ENCODE measurements at places on chromosomes 11 and 22. TPM values are rescaled to one million over a fixed set of nuclear protein-coding genes. Genes with fewer than 3 reads are reported as not detected.

DNA sequence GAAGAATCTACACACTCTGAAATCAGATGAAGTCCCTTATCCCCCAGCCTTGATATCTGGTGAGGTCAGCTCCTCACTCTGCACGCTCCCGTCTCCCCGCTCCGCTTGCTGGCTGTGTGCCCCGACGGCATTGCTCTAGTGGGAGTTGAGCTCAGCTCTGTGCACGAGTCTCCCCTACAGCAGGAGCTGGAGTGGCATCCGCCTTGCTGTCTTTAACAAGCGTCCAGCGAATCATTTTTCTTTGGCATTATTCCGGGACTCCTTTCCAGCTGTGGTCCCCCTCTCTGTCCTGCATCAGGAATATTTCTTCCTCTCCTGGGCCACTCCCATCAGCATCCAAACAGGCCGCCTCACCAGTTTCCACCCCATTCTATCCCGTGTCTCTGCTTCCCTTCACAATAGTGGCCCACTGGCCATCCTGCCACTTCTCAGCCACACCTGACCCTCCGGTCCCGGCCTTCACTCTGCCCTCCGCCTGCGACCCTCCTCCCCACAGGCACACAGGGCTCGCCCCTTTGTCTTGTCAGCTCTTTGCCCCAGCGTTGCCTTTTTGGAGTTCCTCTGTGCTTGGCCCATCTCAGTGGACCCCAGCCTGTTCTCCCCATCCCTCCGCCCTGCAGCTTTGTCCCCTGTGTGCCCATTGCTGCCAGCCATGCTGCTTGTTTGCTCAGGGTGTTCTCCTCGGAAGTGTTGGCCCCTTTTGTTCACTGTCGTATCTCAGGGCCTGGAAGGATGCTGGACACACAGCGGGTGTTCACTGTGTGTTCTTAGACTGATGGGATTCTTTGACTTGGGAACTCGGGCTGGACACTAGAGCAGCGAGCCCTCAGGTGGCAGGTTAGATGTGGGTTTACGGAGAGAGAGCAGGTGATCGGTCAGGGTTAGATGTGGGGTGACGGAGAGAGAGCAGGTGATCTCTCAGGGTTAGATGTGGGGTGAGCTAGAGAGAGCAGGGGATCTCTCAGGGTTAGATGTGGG lies 441.8 kb downstream of the TBC1D22A start:
- H3K4me3 ChIP-seq = no peak overlapping the region
- no peak overlapping the region for H3K27ac ChIP-seq
- H3K27me3 ChIP-seq = no peaks in the 10 kb centered on the region
- no peaks in the 10 kb centered on the region for H3K36me3 ChIP-seq
- peak; percentile 64 for DNase-seq

- no peak overlapping the region for H3K27ac ChIP-seq
- H3K36me3 ChIP-seq = no peaks in the 10 kb centered on the region
- no peak overlapping the region for H3K4me3 ChIP-seq
- DNase-seq = no peak
- peaks cover 9% of the 10 kb centered on the region for H3K4me1 ChIP-seq
Measured at GRCh38 chr11:8035200-8035855, 45.7 kb upstream of the TUB start.

DNA sequence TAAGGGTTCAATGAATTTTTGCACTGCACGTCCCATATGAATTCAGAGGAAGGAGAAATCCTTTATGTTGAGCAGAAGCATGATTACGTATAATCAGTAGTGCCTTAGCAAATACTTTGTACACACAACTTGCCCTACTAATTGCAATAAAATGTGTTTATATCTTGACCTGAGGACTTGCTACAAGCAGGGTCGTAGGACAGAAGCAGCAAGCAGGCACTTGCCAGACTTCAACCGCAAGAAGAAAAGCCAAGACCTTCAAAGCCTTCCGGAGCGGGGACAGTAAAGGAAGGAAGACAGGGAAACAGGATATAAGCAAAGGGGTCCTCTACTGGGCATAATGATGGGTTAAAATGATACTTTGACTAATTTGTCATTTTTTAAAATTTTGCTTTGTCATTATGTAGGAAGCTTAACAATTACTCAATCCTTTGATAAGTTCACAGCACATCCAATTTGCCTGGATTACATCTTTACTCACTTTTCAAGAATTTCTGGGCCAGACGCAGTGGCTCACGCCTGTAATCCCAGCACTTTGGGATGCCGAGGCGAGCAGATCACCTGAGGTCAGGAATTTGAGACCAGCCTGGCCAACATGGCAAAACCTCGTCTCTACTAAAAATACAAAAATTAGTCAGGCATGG lies 23.2 kb upstream of the UBASH3B start:
- peaks cover 17% of the 10 kb centered on the region for H3K27me3 ChIP-seq
- DNase-seq = no peak
- H3K27ac ChIP-seq = no peak overlapping the region
- H3K4me1 ChIP-seq = no peaks in the 10 kb centered on the region

GRCh38 chr22:44622679-44623078 lies 79.3 kb upstream of the PRR5 start:
- peaks cover 6% of the 10 kb centered on the region for H3K27me3 ChIP-seq
- H3K27ac ChIP-seq = no peak overlapping the region
- no peak for DNase-seq
- peaks cover 16% of the 10 kb centered on the region for H3K4me1 ChIP-seq
- no peaks in the 10 kb centered on the region for H3K36me3 ChIP-seq

DNA sequence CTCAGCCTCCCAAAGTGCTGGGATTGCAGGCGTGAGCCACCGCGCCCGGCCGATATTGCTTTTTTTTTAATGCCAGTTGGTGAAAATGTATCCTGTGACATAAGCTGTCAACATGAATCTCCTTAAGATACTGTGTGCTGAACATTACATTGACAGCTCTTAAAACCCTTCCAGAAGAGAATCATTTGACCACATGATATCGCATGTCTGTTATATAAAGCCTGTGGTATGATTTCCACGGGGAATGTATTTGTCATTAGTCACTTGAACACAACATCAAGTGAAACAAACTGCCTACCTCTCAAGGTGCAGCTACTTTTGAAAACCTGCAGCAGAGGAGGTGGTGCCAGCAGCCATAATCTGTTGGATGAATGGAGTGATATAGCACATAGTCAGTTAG lies 67.0 kb downstream of the BCL2L13 start:
- H3K27ac ChIP-seq = no peak overlapping the region
- H3K4me3 ChIP-seq = no peak overlapping the region
- DNase-seq = no peak
- peaks cover 37% of the 10 kb centered on the region for H3K36me3 ChIP-seq

GRCh38 chr22:20211409-20211996 lies 56.6 kb downstream of the RTN4R start:
- no peaks in the 10 kb centered on the region for H3K36me3 ChIP-seq
- H3K4me3 ChIP-seq = peak overlapping the region; percentile 13
- H3K4me1 ChIP-seq = peaks cover 55% of the 10 kb centered on the region
- no peaks in the 10 kb centered on the region for H3K27me3 ChIP-seq
- peak overlapping the region; percentile 61 for H3K27ac ChIP-seq

The OR52B4 gene
- not detected for total RNA-seq

DNA sequence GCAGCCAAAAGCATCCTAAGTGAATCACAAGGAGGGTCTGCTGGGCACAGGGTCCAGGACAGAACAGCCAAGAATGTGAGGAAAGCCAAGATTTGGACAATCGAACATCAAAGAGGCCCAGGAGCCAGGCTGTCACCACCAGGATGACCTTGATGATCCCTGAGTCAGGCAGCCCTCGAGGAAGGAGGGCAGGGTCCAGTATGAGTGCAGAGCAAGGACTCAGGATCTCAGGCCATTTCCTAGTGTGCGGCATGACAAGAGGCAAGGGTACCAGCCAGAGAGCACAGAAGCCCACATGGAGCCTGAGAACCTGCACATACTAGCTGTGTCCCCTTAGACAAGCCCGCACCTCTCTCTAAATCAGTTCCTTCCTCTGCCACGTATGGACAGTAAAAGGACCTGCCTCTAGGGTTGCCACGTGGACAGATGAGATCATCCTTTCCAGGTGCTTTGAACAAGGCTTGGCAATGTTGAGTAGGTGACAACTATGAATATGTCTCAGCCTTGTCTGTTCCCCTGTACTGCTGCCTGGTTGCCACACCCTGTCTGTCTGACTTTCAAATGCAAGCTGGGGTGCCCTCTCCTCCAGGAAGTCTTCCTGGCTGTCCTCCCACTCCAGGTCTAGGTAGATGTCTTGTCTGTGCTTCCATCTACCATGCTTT lies 32.2 kb upstream of the ISX start:
- no peaks in the 10 kb centered on the region for H3K36me3 ChIP-seq
- no peak overlapping the region for H3K27ac ChIP-seq
- no peak overlapping the region for H3K4me3 ChIP-seq
- peaks cover 17% of the 10 kb centered on the region for H3K27me3 ChIP-seq

The FGF3 gene
- not detected for total RNA-seq

The DDIAS gene
- not detected for total RNA-seq

The PATE4 gene
- total RNA-seq = not detected
